Fibroblast of the aortic adventitia (primary cell): ENCODE measurements at places on chromosomes 4 and X. TPM values are rescaled to one million over a fixed set of nuclear protein-coding genes. Genes with fewer than 3 reads are reported as not detected.
A peak's percentile ranks its signal among the peaks of the same experiment; 100 is the strongest.

DNA sequence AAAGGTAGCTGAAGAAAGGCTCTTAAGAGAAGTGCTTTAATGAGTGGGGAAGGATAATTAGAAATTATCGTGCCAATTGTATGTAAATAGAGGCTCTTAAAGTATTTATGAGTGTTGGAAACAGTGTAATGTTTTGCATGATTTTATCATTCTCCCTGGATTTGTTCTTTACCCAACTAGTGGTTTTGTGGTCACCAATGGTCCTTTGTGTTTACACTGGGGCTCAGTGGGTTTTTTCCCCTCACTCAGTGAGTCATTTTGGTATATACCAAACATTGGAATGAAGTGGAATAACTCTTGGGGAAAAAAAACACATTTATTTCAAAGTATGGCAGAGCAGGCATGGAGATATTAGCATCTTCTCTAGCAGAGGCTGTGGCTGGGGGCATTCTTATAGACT lies 20.8 kb upstream of the LGI2 start:
- no peak for DNase-seq

Gene CT55
- total RNA-seq: not detected in 2 replicates

Gene SORCS2
- total RNA-seq: 0.27 and 5.4 TPM in 2 replicates

GRCh38 chr4:108119199-108119800 lies 49.4 kb downstream of the LEF1 start:
- DNase-seq: no peak

Gene ABCG2
- 0.90 and 7.0 TPM in 2 replicates for total RNA-seq

Gene PPARGC1A
- 0.81 and 15.9 TPM in 2 replicates for total RNA-seq

DNA sequence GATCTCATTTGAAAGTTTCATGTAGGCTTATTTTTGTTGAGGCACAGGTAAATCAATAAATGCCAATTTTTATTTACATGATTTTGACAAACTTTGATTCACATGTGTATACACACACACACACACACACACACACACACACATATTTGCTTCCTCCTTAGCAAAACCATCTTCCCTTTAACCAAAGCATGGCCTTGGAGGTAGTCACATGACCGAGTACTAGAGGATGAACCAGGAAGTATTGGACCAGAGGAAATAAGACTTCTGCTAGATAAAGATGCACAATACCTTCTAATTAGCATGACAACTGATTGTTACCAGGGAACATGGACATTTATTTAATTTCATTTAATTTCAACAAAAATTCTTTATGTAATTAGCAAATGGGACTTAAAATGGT lies 23.4 kb upstream of the CFAP299 start:
- no peak for DNase-seq

DNA sequence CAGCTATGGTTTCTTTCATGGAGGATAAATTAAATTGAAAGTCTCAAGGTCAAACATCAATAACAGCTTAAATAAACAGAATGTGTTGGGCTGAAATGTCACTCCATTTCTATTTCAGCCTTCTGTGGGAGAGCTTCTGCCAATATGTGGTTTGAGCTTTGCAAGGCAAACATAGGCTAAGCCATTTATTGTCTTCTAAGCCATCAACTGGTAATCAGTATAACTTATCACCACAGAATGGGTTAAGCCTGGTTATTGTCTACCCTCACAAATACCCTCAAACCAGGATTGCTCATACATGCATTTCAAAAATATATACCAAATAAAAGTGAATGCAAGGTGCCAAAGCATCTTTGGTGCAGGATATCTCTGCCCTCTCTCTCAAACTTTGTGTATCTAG lies 52.7 kb downstream of the GABRB1 start:
- DNase-seq: no peak

DNA sequence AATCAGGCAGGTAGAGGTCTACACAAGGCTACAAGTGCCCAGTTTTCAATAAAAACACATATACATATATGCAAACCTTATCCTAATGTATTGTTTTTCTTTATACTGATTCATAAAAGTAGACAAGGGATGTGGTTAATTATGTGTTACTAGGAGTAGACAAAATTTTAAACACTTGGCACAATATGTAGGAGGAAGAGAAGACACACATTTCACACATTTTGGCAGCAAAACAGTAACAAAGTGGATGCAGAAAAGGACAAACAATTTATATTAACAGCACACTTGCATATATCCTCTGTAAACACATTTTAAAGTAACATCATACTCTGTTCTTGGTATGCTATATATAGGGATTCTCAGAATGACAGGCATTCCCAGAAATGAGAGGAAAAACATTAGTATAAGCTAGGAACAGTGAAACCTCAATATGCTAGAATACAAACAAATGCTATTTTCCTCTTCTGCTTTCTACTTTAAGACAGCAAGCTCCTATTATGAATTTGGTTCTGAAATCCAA lies 63.8 kb downstream of the GPRIN3 start:
- DNase-seq: no peak

- DNase-seq: no peak
Measured at GRCh38 chr4:81652069-81652478, 180.4 kb upstream of the RASGEF1B start.

GRCh38 chrX:96843566-96843965 lies 40.1 kb upstream of the RPA4 start:
- DNase-seq: peak; percentile 30

GRCh38 chrX:8504451-8504850 lies 39.8 kb downstream of the VCX3B start:
- peak; percentile 12 for DNase-seq

Gene GSPT2
- 9.8 and 11.5 TPM in 2 replicates for total RNA-seq

- no peak for DNase-seq
Measured at GRCh38 chr4:72366601-72367000, 202.4 kb downstream of the ADAMTS3 start.

- DNase-seq: no peak
Measured at GRCh38 chrX:41935832-41936231, 12.5 kb upstream of the CASK start.
